ENCODE measurements at places on chromosomes 2 and 18. TPM values are rescaled to one million over a fixed set of nuclear protein-coding genes. Genes with fewer than 3 reads are reported as not detected.

Gene DTNA
- not detected for total RNA-seq

Gene CDH2
- total RNA-seq, result 0.21 TPM

Gene NPPC
- total RNA-seq, result 1.4 TPM

Gene DSG4
- not detected for total RNA-seq

Gene SCYGR4
- total RNA-seq, result not detected

Gene GLI2
- 1.9 TPM for total RNA-seq

Gene AKAIN1
- total RNA-seq, result not detected

DNA sequence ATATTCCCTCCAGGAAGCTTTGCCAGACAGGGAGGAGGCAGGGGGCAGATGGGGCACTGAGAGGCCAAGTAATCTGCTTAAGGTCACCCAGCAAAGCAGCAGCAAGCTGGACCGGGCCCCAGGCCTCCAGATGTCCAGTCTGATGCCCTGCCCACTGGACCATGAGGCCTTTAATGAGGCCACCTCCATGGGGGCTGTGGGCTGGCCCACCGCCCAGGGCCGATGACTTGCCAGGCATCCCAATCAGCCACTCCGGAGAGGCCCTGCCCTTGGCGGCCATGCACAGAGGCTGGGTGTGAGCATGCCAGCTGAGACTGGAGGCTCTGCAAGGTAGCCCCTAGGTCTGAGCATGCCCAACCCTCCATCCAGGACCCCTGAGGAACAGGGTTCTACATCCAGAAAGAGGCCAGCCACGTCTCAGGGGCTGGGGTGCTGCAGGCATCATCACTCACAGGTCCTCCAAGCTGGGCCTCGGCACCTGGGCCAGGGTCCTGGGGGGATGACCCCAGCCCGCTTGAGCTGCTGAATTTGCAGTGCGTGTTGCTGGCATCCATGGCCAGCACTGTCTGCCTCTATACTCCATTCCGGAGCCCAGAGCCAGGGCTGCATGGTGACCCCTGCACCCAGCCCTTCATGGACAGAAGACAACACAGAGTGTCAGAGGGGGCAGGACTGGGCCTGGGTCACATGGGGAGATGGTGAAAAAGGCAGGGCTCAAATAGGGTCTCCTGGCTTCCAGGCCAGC is 164.2 kb downstream of the INHBB start:
- no peaks in the 10 kb centered on the region for H3K4me1 ChIP-seq
- DNase-seq, result no peak
- H3K4me3 ChIP-seq, result no peak overlapping the region
- no peak overlapping the region for H3K27ac ChIP-seq
- no peaks in the 10 kb centered on the region for H3K27me3 ChIP-seq

GRCh38 chr2:42360493-42360889 is 526 bp downstream of the COX7A2L start:
- peaks cover 41% of the 10 kb centered on the region for H3K4me1 ChIP-seq
- H3K27ac ChIP-seq, result peak overlapping the region; percentile 99
- DNase-seq, result no peak
- peak overlapping the region; percentile 81 for H3K4me3 ChIP-seq

DNA sequence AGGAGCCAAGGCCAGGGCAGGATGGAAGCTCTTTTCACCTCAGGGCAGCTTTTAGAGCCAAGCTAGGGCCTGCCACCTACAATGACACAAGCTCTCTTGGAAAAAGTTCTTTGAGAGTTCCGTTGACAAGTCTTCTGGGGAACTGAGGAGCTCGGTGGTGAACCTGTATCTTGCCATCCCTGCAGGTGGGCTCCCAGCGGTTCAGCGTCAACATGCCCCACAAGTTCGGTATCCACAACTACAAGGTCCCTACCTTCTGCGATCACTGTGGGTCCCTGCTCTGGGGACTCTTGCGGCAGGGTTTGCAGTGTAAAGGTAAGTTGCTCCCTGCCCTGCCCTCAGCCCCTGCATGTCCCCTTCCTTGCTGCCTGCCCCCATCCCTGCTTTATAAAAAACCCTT is 312.8 kb upstream of the EPAS1 start:
- H3K27me3 ChIP-seq, result no peaks in the 10 kb centered on the region
- no peak overlapping the region for H3K4me3 ChIP-seq
- DNase-seq, result no peak
- no peaks in the 10 kb centered on the region for H3K36me3 ChIP-seq
- H3K27ac ChIP-seq, result no peak overlapping the region

DNA sequence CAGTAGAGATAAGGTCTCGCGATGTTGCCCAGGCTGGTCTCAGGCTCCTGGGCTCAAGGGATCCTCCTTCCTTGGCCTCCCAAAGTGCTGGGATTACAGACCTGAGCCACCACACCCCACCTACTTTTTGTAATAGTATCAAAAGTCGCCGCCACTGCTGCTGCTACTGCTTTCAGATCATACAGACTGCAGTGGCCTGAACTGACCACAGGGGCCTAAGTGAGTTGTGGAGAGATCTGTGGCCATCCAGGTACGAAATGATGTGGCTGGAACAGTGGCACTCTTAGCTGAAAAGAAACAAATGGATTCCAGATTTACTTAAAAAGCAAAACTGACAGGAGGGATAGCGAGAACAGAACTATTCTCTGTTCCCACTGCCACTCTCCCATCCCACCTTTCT is 32.9 kb upstream of the POMC start:
- no peak overlapping the region for H3K4me3 ChIP-seq
- H3K4me1 ChIP-seq, result peaks cover 19% of the 10 kb centered on the region
- no peaks in the 10 kb centered on the region for H3K36me3 ChIP-seq
- H3K27ac ChIP-seq, result no peak overlapping the region
- H3K27me3 ChIP-seq, result peaks cover 4% of the 10 kb centered on the region
- DNase-seq, result no peak

GRCh38 chr18:51520676-51521180 is 323.2 kb upstream of the MEX3C start:
- DNase-seq, result no peak
- no peak overlapping the region for H3K27ac ChIP-seq
- no peak overlapping the region for H3K4me3 ChIP-seq
- no peaks in the 10 kb centered on the region for H3K4me1 ChIP-seq
- H3K27me3 ChIP-seq, result no peaks in the 10 kb centered on the region

GRCh38 chr2:8244639-8245038 is 437.2 kb upstream of the ID2 start:
- H3K27ac ChIP-seq, result no peak overlapping the region
- no peaks in the 10 kb centered on the region for H3K27me3 ChIP-seq
- no peak for DNase-seq
- no peak overlapping the region for H3K4me3 ChIP-seq

GRCh38 chr2:58195662-58196061 is 45.5 kb downstream of the FANCL start:
- DNase-seq, result no peak
- no peaks in the 10 kb centered on the region for H3K27me3 ChIP-seq
- no peak overlapping the region for H3K27ac ChIP-seq
- H3K4me3 ChIP-seq, result no peak overlapping the region
- H3K4me1 ChIP-seq, result no peaks in the 10 kb centered on the region

DNA sequence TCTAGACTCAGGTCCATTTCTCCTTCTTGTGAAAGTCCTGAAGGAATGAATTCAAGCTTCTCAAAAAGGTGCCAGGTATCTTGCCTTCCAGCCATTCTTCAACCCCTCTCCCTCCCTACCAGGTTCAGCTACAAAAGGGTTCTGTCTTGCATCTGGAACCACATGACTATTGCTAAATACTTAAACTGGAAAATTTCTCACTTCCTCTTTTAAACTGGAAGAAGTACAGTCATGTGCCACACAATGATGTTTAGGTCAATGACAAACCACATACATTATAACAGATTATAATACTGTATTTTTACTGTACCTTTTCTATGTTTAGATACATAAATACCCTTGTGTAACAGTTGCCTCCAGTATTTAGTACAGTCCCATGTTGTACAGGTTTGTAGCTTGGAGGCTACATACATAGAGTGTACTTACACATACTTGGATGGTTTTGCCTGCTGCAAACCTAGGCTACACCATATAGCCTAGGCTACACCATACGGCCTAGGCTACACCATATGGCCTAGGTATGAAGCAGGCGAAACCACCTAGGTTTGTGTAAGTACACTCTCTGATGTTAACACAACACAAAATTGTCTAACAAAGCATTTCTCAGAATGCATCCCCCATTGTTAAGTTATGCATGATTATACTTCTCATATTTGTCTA is 142.0 kb upstream of the DNMT3A start:
- no peaks in the 10 kb centered on the region for H3K27me3 ChIP-seq
- no peak overlapping the region for H3K27ac ChIP-seq
- peaks cover 5% of the 10 kb centered on the region for H3K4me1 ChIP-seq
- DNase-seq, result no peak
- peaks cover 4% of the 10 kb centered on the region for H3K36me3 ChIP-seq
- no peak overlapping the region for H3K4me3 ChIP-seq

DNA sequence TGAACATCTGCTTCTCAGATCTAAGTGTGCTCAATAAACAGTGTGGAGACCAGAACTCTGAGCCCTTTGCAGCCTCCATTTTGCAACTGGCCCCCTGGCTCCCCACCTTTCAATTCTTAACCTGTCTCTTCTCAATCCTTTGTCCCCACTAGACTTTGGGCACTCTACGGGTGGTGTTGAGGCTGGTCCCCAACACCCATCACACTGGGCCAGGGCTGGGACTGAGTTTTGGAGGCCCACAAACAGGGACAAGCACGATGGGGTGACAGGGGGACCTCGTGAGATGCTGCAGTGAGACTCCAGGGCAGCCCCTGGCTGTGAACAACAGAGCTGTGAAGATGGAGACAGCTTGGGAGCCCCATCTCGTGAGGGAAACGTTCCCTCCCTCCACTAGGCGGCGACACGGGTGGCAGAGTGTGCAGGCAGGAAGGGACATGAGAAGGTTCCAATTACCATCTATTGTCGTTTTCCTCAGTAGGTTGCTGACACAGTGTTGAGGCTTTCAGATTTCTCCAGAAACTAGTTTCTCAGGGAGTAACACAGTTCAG is 1.2 kb downstream of the ANKMY1 start:
- peaks cover 38% of the 10 kb centered on the region for H3K4me1 ChIP-seq
- H3K27me3 ChIP-seq, result no peaks in the 10 kb centered on the region
- peak; percentile 80 for DNase-seq

DNA sequence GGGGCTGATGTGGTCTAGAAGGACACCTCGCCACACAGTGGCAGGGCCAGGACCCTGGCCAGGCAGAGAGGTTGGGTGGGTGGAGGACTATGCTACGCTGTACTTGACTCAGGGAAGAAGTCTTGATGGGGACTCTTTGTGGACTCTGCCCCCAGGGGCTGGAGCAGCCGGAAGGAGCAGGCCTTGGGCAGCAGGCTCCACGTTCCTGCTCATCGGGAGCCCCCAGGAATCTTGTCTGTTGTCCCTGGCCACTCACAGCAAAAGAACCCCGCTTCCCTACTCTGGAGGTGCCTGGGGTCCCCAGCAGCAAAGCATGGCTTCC is 79.0 kb downstream of the POLR1A start:
- no peak overlapping the region for H3K4me3 ChIP-seq
- no peak for DNase-seq
- H3K27me3 ChIP-seq, result no peaks in the 10 kb centered on the region
- H3K27ac ChIP-seq, result no peak overlapping the region

DNA sequence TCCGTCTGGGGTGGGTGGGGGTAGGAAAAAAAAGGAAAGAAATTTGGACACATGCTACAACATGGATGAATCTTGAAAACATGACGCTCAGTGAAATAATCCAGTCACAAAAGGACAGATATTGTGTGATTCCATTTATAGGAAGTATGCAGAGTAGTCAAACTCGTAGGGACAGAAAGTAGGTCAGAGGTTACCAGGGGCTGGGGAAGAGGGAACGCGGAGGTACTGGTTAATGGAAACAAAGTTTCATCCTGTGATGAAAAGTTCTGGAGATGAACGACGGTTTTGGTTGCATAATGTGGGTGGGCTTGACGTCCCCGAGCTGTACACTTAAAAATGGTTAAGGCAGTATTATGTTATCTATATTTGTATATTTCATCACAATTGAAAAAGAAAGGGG is 4.5 kb upstream of the SFTPB start:
- H3K27me3 ChIP-seq, result peaks cover 9% of the 10 kb centered on the region
- no peak overlapping the region for H3K4me3 ChIP-seq
- no peak overlapping the region for H3K27ac ChIP-seq
- H3K4me1 ChIP-seq, result peaks cover 13% of the 10 kb centered on the region
- H3K36me3 ChIP-seq, result no peaks in the 10 kb centered on the region

DNA sequence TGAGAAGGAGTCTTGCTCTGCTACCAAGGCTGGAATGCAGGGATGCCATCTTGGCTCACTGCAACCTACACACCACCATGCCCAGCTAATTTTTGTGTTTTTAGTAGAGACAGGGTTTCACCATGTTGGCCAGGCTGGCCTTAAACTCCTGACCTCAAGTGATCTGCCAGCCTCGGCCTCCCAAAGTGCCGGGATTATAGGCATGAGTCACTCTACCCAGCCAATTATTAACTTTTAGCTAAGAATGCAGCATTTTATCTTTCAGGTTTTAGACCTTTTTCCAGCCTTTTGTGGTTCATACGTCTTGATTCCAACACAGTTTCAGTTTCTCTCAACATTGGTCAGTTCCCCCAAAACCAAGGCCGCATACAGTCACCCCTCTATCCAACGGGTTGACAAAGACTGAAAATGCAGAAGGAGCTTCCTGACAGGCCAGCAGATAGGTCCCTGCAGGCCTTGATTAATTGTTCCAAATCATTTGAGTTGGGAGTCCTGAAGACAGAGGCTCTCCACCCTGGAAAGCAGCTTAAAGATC is 262.2 kb upstream of the KLHL29 start:
- no peak overlapping the region for H3K27ac ChIP-seq
- no peaks in the 10 kb centered on the region for H3K36me3 ChIP-seq
- no peak for DNase-seq
- H3K4me1 ChIP-seq, result no peaks in the 10 kb centered on the region
- no peak overlapping the region for H3K4me3 ChIP-seq

GRCh38 chr2:190352668-190353536 is 9.5 kb downstream of the INPP1 start:
- H3K27me3 ChIP-seq, result no peaks in the 10 kb centered on the region
- H3K27ac ChIP-seq, result no peak overlapping the region
- no peak for DNase-seq
- peaks cover 2% of the 10 kb centered on the region for H3K36me3 ChIP-seq

DNA sequence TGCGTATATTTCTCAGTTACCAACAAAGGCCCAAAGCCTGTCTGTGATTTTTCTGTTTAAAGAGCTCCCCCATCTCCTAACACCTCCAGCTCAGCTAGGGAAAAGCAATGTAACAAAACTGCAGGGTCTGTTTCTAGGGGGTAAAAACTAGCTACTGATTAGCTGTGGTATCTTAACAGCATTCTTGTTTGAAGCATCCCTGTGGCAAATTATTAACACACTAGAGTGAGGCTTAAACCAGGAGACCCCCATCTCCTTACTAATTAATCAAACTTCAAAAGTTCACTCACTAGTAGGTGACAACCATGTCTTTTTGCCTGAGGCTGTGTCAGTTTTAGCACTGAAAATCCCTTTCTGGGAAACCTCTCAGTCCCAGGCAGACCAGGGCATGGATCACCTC is 186.2 kb upstream of the PARD3B start:
- H3K27me3 ChIP-seq, result peaks cover 6% of the 10 kb centered on the region
- no peaks in the 10 kb centered on the region for H3K36me3 ChIP-seq

- no peak overlapping the region for H3K4me3 ChIP-seq
- no peaks in the 10 kb centered on the region for H3K4me1 ChIP-seq
- no peaks in the 10 kb centered on the region for H3K27me3 ChIP-seq
- H3K27ac ChIP-seq, result no peak overlapping the region
These were observed 122.5 kb downstream of the TPGS2 start for GRCh38 chr18:36706134-36706881.
